Hair follicular keratinocyte (primary cell): ENCODE measurements at places on chromosomes 11 and 22. TPM values are rescaled to one million over a fixed set of nuclear protein-coding genes. Genes with fewer than 3 reads are reported as not detected.

NEFH gene
- total RNA-seq = 0.31 and 0.80 TPM in 2 replicates

PGGHG gene
- total RNA-seq = 1.0 and 3.6 TPM in 2 replicates

OSBP2 gene
- 9.0 and 18.6 TPM in 2 replicates for total RNA-seq

FZD4 gene
- 0.76 and 0.78 TPM in 2 replicates for total RNA-seq

KRTAP5-9 gene
- not detected in 2 replicates for total RNA-seq

ELMOD1 gene
- total RNA-seq = not detected in 2 replicates

FCHSD2 gene
- 4.9 and 7.8 TPM in 2 replicates for total RNA-seq

ANGPTL5 gene
- total RNA-seq = not detected in 2 replicates

OR4C46 gene
- not detected in 2 replicates for total RNA-seq

UCP3 gene
- 0.38 TPM in 1 of 2 replicates, not detected in the other for total RNA-seq

TRIM49 gene
- total RNA-seq = not detected in 2 replicates

C22orf31 gene
- total RNA-seq = not detected in 2 replicates

FBXO7 gene
- 67.8 and 68.9 TPM in 2 replicates for total RNA-seq

PLAAT2 gene
- total RNA-seq = not detected in 2 replicates

MAPK8IP1 gene
- total RNA-seq = 1.6 and 2.4 TPM in 2 replicates

TCIRG1 gene
- total RNA-seq = 51.0 and 76.7 TPM in 2 replicates

CSF2RB gene
- not detected in 2 replicates for total RNA-seq

CLDN5 gene
- not detected in 2 replicates for total RNA-seq

CARD18 gene
- 0.19 and 4.1 TPM in 2 replicates for total RNA-seq

DAGLA gene
- total RNA-seq = 0.16 and 0.49 TPM in 2 replicates

MS4A14 gene
- total RNA-seq = not detected in 2 replicates

PPP1R14B gene
- total RNA-seq = 466 and 691 TPM in 2 replicates

CADM1 gene
- total RNA-seq = 11.8 and 25.5 TPM in 2 replicates

FAM83F gene
- total RNA-seq = 37.5 and 46.1 TPM in 2 replicates

CCDC86 gene
- 22.6 and 40.3 TPM in 2 replicates for total RNA-seq

OR51B5 gene
- not detected in 2 replicates for total RNA-seq

RAG1 gene
- total RNA-seq = 0.91 and 0.94 TPM in 2 replicates

TPH1 gene
- total RNA-seq = under 0.01 and 0.08 TPM in 2 replicates

XKR3 gene
- total RNA-seq = not detected in 2 replicates

OR8D4 gene
- total RNA-seq = not detected in 2 replicates

PGR gene
- total RNA-seq = 0.15 TPM in 1 of 2 replicates, not detected in the other
